Activated T-helper 1 cell treated with anti-CD3 and anti-CD28 coated beads, Interleukin-12 subunit alpha, Interleukin-12 subunit beta, Interleukin-2, Interleukin-4 antibody, amounts not matched to agents 30 ng/mL and 10 ng/mL and 1 ng/mL, durations not matched to agents 14 hours and 24 hours and 36 hours (primary cell): ENCODE measurements at places on chromosomes 3 and 15. TPM values are rescaled to one million over a fixed set of nuclear protein-coding genes. Genes with fewer than 3 reads are reported as not detected.

Gene WNT5A
- total RNA-seq, result not detected in 2 replicates

Gene GOLGA6L4
- 1.0 and 2.0 TPM in 2 replicates for total RNA-seq

Gene RARRES1
- not detected in 2 replicates for total RNA-seq

Gene CRBN
- total RNA-seq, result 36.8 and 42.5 TPM in 2 replicates

GRCh38 chr15:37789881-37790280 lies 144.6 kb upstream of the TMCO5A start:
- H3K36me3 ChIP-seq, result no peaks in the 10 kb centered on the region
- H3K4me1 ChIP-seq, result no peaks in the 10 kb centered on the region
- no peaks in the 10 kb centered on the region for H3K27me3 ChIP-seq
- H3K4me3 ChIP-seq, result no peak overlapping the region
- no peak overlapping the region for H3K27ac ChIP-seq

DNA sequence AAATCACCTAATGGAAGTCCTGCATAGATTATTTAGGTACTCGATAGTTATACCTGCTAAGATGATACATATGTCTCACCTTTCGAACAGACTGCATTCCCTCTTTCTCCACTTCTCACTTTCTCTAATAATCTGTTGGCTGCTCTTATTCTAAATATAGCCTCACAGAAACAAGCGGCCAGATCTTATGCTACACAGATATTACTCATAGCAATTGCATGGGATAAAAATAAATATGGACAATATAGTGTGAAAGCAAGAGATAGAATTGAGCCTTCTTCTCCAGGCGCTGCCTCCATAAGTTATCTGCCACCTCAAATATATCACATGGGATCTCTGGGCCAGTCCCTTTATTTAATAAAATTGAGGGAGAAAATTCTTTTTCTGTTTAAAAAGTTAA lies 29.5 kb upstream of the TGFBR2 start:
- no peak for DNase-seq
- H3K36me3 ChIP-seq, result peaks cover 2% of the 10 kb centered on the region
- H3K4me1 ChIP-seq, result peaks cover 13% of the 10 kb centered on the region
- H3K27me3 ChIP-seq, result no peaks in the 10 kb centered on the region

DNA sequence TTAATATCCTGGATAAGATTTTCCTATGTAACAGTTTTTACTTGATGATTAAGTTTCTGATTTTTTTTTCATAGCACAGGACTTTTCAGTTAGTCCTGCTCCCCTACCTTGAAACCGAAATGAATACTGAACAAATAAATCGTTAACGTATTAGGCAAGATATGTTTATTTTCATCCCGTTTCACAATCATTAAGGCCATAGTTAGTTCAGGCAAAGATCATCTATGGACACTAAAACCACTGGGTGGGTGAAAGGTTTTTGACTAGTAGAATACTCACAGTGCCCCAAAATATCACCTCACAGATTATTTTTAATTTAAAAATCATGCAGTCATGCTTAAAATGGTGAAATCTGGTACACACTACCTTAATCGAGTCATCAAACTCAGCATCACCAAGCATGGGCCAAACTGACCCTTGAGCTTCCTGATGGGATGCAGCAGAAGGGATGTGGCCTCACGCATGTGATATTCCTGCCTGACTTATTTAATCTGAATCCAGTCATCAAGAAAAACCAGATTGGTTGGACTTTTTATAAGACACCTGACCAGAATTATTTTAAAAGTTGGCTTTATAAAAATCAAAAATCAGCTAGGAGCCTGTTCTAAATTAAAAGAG lies 365.0 kb downstream of the LPP start:
- H3K4me1 ChIP-seq, result peaks cover 5% of the 10 kb centered on the region
- no peak overlapping the region for H3K27ac ChIP-seq
- peaks cover 3% of the 10 kb centered on the region for H3K36me3 ChIP-seq
- no peaks in the 10 kb centered on the region for H3K27me3 ChIP-seq
- DNase-seq, result no peak

DNA sequence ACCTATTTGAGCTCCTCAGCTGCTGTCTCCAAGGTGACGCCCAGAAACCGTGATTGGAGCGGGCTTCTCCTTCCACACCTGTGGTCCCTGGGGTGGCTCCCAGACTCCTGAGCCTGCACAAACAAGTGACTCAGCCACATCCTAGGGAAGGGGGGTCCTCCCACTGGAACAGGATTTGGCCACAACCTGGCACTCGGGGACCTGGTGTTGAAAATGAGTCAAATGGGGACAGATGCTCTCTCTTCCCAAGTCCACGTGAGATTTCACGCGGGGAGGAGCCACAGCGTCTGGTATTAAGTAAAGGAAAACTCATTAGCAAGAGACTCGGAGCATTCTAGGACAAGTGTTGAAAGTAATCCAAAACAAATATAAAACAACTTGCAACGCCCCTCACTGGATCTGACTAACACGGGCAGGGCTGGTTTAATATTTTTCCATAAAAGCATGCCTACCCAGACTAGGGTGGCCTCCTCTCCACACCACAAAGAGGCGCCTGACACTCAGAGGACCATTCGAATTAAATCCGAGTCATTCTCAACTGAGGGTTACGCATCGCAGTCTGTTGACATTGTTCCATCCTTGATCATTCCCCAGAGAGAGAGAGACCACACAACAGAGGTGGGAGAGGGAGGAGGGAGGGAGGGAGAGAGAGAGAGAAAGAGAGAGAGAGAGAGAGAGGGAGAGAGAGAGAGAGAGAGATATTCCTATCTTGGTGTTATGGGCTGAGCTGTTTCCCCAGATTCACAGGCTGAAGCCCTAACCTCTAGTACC lies 74.4 kb downstream of the MGLL start:
- DNase-seq, result no peak
- H3K36me3 ChIP-seq, result no peaks in the 10 kb centered on the region
- H3K27ac ChIP-seq, result no peak overlapping the region
- H3K4me1 ChIP-seq, result peaks cover 14% of the 10 kb centered on the region
- H3K27me3 ChIP-seq, result peaks cover 2% of the 10 kb centered on the region
- no peak overlapping the region for H3K4me3 ChIP-seq

DNA sequence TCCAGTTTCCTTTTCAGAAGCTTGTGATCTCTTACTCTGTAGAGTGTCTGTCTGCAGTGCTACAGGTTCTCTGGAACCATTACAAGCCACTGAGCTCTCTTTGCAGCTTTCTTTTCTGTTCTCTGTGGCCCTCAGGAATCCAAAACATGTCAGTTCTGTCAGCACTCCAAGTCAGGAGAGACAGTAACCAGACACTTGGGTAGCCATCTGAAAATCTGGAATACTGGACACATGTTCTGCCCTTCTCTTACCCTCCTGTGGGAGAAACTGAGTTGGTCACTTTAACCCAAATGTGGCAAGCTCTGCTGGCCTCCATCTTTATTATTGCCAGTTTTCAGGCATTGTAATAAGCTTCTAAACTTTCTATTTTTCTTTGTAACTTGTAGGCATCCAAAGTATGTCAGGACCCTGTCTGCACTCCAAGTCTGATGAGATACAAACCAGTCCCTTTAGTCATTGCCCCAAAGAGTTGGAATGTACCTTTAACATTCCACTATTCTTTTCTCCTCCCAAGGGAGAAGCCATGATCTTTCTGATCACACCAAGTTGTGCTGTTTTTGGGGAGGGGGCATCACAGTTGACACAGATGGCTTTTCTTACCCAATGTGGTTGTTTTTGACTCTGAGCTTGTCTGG lies 183.7 kb downstream of the DPH6 start:
- no peaks in the 10 kb centered on the region for H3K27me3 ChIP-seq
- no peaks in the 10 kb centered on the region for H3K36me3 ChIP-seq
- DNase-seq, result no peak
- H3K4me3 ChIP-seq, result no peak overlapping the region

GRCh38 chr3:105781871-105782270 lies 86.9 kb downstream of the CBLB start:
- peaks cover 61% of the 10 kb centered on the region for H3K4me1 ChIP-seq
- no peaks in the 10 kb centered on the region for H3K27me3 ChIP-seq
- H3K27ac ChIP-seq, result peak overlapping the region; percentile 4
